ENCODE measurements at places on chromosomes 2 and 18.

GRCh38 chr2:198490748-198491147, 686.4 kb downstream of the PLCL1 start:
- peak; percentile 40 for DNase-seq

DNA sequence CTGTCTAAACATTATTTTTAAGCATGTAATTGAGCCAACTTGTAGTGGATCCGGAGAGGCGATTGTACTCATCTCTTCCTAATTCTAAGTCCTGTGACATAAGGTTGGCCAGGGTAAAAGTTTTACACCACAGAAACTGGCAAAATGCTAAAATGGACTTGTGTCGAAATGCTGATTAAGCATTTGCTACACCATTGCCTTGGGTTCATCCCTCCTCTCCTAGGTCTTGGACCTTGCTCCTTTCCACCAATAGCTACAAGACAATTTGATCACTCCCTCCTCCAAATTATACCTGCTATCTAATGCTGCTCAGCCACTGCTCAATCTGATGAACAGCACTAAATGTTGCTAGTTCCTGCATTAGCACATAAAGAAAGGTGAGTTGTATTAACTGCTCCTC, 132.7 kb upstream of the EPC2 start:
- DNase-seq, result no peak

DNA sequence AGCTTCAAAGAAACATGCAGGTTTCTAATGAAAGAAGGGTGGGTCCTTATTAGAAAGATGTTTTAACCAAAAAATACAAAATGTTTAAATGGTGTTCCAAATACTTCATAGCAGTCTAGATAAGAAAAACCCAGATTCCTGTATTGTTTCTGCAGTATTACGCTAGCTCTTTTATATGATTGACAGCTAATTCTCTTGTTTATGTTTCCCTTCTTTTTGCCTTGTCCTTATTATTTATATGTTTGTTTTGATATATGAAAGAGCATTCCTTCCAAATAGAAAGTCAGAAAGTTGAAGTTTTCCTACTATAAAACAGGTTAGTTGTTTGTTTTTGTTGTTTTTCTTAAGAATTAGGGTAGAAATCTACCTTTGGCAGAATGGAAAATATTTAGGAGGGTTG, 41.1 kb upstream of the PNPT1 start:
- no peak for DNase-seq

DNA sequence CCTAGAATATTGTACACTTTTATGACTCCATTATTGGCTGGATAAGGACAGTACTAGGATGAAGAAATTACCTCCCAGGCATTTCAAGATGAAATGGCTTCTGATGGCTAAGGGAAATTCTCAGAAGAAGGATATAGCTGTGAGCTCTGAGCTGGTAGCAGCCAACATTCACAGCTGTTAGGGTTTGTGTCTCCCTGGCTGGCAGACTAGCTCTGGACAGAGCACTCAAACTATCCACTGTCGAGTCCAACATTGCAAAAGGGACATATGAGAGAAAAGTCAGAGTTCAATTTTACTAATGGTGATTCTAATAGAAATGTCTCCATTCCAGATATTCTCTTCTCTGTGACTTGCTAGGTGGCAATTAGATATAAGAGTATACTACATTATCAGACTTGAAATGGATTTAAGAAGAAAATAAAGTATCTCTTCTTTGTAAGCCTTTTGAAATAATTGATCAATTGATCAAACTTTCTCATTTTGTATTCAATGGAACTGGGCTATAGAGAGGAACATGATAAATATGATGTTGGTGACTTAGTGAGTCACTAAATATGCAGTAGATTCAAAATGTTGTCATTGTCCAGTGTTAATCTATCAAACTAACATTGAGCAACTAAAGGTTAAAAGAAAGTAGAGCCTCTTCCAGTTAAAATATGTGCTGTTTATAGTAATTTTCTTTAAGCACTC, 1920.3 kb downstream of the SUCLG1 start:
- no peak for DNase-seq

DNA sequence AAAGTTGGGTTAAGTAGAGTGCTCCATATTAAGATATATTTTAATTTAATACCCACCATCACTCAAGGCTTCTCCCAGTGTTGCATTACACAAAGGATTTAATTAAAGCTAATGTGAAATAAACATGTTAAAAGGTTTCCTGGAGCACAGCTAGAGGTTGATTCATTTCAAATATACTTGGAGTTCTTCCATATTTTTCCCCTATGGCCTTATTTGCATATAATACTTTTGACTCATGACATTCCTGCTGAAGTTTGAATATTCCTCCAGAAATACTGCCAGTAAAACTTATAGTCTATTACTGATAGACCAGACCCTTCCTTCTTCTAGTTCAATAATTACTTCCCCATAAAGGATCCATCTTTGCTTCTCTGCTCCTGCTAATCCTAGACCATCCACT, 227.5 kb downstream of the GULP1 start:
- DNase-seq, result no peak

DNA sequence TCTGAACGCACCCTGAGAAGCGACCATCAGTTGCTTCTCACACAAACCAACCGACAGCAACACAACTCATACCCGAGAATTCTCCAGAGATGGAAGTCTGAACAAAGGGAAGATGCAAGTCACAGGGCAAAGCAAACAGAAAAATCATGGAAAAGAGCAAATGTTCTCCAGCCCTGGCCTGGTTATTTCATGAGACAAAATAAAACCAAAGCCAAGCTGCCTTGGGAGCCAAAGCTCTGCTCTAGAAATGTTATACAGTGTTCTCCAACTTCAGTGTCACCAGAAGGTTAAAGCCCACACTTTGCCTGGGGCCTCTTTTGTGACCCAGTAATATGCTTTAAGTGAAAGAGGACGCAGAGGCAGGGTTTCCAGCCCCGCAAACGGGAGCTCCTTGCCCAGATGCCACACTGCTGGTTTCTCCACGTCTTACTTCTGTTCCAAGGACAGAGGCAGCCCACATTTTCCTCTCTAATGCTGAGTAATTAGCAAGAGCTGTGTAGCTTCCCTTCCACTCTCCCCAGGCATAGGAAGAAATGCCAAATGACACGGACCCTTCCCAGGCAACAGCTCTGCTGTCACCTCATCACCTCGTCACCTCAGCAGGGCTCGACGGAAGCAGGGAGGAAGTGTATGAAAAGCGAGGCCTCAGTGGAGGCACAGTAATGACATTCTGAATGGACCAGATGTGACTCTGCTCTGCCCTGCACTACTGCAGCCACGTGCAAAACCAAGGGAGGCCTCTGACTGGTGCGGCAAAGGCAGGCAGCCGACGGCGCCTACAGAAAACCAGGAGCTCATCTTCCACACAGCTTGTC, 64.7 kb downstream of the FBXO15 start:
- DNase-seq, result no peak

DNA sequence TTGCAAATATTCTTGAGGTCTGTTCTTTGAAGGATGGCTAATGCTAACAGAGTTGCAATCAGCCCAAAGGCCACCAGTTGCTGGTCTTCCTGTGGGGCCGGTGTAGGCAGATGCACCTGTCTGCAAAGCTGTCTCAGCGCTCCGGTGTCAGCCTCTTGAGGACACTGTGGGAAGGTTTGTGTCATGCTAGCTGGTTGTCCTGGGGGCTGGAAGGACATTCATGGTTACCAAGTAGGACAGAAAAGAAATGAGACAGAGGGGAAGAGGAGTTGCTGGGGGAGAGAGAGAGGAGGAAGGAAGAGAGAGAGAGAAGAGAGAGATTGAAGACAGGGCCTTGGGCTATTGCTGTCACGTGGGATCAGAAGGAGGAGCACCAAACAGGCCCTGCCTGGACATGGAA, 639.6 kb upstream of the HS6ST1 start:
- DNase-seq, result no peak

GRCh38 chr2:23449413-23449812, 64.4 kb downstream of the KLHL29 start:
- no peak for DNase-seq

DNA sequence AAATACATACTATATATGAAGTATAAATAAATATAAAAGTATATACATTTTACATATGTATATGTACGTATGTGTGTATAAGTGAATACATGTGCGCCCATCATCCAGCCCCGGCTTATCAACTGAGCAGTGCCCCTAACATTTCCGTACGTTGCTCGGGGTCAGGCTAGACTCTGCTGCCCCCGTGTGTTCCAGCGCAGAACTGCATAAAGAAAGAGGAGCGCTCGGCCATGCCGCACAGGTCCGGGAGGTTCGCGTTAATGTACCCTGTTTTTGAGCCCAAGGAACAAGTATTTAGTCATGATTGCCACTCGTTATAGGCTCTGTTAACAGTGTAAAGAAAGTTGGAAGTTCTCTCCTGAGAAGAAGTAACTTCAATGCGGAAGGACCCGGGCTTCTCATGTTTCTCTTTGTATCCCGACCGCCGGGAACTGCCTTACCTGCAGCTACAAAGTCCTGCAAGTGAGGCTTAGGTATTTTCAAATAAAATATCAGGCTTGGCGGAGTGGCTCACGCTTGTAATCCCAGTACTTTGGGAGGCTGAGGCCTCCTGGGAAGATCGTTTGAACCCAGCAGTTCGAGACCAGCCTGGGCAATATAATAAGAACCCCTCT, 55.7 kb downstream of the CD8B2 start:
- no peak for DNase-seq

- peak; percentile 48 for DNase-seq
Measured at GRCh38 chr2:196233021-196233804, 61.8 kb upstream of the STK17B start.

- DNase-seq, result peak; percentile 74
Measured at GRCh38 chr2:120934574-120935338, 199.1 kb downstream of the GLI2 start.

DNA sequence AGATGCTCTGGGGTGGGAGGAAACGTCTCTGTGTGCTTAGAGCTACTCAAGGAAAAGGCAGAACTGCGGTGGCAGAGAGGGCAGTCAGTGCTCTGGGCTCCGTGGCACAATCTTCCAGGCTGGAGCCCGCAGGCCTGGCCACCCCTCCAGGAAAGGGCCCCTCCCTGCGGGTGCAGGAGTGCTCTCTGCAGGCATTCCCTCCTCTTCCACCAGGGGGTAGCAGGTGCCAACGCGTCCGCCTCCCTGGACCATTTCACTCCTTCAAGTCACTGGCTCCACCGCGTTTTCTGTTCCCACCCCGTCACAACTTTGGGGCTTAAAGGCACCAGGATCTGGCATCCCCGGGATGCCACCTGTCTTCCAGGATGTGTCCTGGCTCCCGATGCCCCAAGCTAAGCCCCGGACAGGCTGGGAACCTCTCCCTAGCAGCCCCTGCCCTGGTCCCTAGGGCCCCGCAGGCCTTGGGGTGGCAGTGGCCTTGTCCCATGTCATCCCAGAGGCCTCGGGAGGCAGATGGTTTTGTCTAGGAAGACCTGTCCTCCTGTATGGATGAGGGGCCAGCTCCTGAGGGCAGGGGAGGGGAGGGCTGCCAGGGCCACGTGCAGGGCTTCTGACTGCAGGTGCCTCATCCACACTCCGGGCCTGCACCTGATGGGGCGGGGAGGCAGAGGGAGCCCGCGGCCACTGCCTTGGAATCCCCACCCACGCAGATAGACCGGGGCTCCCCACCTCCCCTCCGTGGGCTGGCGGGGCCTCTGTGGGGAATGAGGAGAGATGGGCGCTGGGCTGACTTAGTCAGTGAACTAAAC, 26.4 kb downstream of the KCNIP3 start:
- no peak for DNase-seq

DNA sequence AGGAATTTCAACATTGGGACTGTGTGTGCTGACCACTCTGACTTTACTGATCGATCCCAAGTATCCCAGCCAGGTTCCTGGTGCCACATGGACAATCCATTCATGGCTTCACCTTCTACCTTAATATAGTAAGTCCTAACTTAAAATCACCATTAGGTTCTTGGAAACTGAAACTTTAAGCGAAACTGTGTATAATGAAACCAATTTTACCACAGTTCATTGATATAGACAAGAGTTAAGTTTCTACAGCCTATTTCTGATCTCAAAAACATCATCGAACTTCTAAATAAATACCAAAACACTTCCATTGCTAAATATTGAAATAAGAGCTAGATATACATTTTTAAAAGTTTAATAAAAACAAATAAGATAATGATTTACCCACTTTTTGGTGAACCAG, 4.4 kb upstream of the EXOC6B start:
- DNase-seq, result no peak

GRCh38 chr2:230723363-230723762, 10.7 kb downstream of the CAB39 start:
- no peak for DNase-seq

GRCh38 chr2:10028407-10028987, 14.9 kb upstream of the KLF11 start:
- DNase-seq, result no peak

GRCh38 chr2:55403256-55403998, 16.2 kb downstream of the CCDC88A start:
- DNase-seq, result no peak

DNA sequence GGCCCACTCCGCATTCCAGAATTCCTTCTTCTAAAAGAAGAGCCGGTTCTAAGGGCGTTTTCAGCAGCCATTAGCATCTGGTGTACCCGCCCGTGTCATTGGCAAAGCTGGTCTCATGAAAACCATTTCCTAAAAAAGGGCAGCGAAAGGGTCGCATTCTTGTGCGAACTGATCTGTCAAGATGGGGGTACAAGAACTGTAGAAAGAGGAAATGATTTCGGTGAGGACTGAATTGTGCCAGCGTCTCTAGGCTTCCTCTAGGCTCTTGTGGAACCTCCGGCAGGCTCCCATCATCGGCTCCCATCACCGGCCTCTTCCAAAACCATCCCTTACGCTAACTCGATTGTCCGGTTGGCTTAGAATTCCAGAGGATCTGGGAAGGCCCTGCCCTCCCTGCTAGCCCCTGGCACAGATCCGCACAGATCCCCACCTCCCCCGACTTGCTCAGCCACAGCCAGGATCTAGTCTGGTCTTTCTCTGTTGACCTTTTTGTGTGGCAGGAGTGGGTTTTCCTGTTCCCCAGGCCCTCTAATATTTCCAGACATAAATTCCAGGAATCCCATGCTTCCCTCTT, 1.3 kb downstream of the RAB31 start:
- DNase-seq, result no peak

- DNase-seq, result no peak
Measured at GRCh38 chr2:134603966-134604365, 114.8 kb downstream of the TMEM163 start.

GRCh38 chr2:117330641-117331040, 483.9 kb upstream of the DDX18 start:
- peak; percentile 60 for DNase-seq

All from epithelial cell of proximal tubule (primary cell).